ENCODE measurements at places on chromosomes 1 and 21.

DNA sequence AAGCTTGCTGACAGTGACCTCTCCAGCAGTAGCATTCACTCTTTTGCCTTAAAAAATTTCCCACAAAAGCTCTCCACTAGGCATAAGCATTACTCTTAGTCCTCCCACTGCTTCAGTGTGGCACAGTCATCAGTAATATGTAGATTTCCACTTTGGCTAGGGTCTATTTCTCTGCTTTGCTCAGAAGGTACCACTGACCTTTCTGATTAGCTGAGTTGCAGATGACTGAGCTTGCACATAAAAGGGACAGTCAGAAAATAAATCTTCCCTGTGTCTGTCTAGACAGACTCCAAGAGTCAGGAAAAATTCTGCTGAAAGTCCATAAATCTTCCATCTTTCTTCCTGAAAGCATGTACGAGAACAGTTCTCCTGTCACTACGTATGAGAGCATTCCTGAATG lies 56.6 kb upstream of the APP start:
- DNase-seq: no peak

GRCh38 chr21:44305691-44306090 lies 5.8 kb downstream of the PFKL start:
- DNase-seq: no peak

GRCh38 chr1:9097947-9098705 lies 28.7 kb upstream of the SLC2A5 start:
- DNase-seq: no peak

DNA sequence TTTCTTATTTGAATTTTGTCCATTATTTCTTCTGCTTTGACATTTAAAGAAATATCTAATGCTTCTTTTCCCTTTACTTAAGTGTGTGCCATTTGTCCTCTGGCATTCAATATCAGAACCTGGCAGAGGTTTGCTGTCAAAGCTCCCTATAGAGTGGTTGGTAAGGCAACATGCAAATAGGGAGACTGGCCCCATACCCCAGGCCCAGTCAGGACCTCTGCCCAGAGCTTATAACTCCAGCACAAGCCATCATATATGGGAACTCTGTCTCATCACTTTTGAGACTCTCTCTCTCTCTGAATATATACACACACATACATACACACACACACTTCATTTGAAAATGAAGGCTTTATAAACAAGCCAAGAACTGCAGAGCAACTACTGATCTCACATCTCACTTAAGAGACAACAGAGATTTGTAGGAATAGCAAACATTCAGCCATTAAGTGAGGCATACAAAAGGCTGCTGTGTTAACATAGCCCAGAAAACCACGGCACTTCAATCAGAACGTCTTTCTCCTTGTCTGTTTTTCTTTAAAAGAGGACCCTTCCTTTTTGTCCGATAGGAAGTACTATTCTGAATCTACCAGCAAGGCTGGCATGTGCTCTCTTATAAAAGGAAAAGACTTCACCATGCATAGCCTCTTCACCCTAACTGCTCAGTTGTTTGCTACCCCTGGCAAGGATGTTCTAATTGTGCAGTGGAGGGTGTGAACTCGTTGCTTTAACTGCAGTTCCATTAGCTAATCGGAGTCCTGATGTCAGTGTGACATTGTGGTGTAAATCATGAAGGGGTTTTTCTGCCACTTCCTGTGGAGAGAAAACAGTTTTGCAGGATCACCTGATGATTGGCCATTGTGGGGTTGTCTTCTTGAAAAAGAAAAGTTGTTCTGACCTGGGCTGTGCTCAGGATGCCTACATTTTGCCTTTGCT lies 101.7 kb downstream of the NR5A2 start:
- DNase-seq: no peak

GRCh38 chr1:86756062-86756406 lies 51.7 kb downstream of the SH3GLB1 start:
- DNase-seq: no peak

DNA sequence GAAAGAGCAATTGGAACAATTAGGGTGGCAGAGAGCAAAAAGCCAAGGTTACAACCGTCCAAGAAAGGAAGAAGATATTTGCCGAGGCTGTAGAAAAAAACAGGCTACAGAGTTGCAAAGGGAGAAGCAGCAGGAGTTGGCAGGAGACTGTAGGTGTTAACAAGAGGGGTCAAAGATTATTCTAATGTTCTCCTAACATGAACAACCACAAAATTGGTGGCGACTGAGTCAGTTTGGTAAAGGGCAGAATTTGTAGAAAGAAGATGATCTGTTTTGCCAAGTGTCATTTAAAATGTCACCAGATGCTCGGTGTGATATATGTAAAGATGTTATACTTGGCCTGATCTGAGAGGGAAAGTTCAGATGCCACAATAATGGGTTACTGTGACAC lies 401 bp upstream of the PRUNE1 start:
- no peak for DNase-seq

GRCh38 chr21:17044696-17045095 lies 468.1 kb upstream of the CXADR start:
- no peak for DNase-seq

DNA sequence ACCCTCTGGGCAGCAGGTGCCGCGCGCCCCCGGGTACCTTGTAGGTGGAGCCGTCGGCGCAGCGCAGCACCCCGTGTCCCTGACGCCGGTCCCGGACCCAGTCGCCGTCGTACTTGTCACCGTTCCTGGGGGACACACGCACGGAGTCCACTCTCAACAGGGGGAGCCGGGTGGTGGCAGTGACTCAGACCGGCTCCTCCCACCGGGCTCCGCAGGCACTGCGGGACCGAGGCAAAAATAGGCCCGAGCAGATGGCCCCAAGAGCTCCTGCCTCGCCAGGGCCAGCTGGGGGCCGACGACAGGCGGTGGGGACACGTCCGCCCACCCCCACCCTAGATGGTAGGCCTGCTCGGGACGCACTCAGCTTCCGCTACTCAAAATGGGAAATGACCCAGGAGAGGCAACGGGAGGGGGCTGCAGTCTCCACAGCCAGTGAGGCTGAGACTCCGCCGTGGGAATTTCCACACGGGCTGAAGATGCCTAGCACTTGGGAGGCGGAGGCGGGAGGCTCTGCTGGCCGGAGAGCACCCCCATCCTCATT lies 6.3 kb downstream of the MORN1 start:
- peak; percentile 82 for DNase-seq

DNA sequence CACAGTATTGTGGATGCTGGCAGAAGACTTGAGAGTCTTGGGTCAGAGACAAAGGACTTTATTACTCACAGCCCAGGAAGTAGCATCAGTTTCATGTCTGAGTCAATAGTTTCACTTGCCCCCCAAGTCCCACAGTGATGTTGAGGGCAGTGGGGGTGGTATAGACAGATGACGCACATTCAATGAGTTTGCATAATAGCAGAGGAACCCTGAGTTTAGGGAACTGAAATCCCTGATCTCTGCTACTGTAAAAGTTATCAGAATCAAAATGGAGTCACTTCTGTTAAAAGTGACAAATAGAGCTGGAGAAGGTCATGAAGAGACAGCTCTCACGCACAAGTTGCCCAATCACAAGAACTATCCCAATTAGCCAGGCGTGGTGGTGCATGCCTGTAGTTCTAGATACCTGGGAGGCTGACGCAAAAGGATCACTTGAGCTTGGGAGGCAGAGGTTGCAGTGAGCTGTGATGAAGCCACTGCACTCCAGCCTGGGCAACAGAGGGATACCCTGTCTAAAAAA lies 11.5 kb upstream of the HCRTR1 start:
- DNase-seq: no peak

DNA sequence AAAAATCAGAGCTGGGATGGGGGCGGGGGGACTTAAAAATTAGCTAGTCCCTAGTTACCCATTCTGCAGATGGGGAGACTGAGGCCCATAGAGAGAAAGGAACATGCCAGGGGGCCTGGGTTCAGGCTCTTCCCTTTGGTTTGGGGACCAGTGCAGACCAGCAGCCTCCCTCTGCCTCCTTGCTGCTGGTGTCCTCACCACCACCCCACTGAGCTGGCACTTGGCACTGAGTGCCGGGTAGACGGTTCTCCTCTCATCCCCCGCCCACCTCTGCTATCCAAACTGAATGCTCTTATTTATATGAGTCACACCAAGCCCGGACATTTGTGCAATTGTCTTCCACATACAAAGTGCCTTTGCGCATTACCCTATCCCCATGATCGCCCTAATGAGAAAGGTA lies 39.2 kb downstream of the CAMK2N1 start:
- DNase-seq: no peak

GRCh38 chr1:227466039-227466645 lies 97.2 kb upstream of the ZNF678 start:
- no peak for DNase-seq

GRCh38 chr1:50257029-50257428 lies 148.3 kb downstream of the ELAVL4 start:
- DNase-seq: no peak

- DNase-seq: no peak
Measured at GRCh38 chr21:25462517-25462971, 144.7 kb downstream of the MRPL39 start.

DNA sequence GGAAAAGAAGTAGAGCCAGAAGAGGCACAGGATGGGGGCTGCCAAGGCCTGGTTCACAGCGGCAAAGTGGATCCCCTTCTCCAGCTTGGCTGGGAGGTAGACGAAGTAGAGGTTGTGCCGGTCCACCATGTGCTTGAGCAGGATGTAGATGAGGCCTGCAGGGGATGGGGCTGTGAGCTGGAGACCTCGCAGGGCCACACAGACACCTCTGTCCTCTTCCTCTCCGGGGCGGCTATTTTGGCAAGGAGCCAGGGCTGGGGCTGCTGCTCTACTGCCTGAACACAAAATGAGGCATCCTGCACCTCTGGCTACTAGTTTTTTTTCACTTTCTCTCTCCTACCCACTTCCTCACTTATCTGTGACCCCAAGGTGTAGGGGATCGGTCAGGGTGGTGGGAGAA lies 32.3 kb downstream of the TMEM63A start:
- no peak for DNase-seq

- DNase-seq: no peak
Measured at GRCh38 chr1:221308534-221309511, 429.6 kb downstream of the HLX start.

DNA sequence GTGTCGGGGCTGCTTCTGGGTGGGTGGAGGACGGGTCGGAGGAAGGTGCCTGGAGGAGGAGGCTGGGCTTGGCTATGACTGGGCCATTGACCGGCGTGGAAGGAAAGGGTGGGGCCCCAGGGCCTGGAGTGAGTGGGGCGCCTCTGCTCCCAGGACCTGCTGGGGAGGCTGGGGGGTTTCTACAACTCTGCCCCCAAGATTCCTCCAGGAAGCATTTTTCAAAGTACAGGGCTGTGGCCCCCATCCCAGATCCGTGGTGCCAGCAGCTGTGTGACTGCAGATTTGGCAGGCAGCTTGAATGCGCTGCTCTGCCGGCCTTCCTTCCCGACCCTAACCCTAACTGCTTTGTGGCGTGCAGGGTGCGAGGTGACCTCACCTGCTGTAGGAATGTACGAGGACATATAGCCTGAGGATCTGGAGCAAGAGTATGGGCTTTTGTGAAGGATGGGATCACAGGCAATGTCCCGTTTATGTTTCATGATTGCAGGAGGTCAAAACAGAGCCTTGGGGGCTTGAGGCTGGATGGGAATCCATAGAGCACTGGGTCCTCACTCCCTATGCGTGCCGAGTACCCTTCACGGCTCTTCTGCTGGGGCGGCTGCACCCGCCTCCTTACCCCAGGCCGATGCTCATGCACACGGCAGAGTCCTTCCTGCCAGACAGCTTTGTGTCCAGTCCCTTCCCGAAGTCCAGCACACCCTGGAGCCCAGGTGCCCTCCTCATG lies 24.7 kb downstream of the TRPM2 start:
- DNase-seq: no peak

DNA sequence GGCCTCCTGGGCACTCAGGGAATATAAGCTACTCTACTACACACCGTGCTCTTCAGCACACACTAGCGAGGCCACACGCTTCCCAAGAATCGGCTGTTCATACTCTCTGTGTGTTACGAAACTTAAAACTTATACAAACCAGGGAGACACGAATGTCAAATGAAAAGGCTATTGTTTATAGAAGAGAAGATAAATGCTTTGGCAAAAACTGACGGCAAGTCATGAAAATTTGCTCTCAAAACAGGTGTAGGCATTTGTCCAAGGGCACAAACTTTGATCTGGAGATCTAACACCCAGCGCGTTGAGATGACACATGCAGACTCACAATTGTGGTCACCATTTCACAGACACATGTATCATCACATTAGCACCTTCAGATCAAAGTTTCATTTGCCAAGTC lies 46.1 kb downstream of the USP48 start:
- DNase-seq: no peak

GRCh38 chr1:72442262-72442661 lies 159.9 kb upstream of the NEGR1 start:
- DNase-seq: no peak

- DNase-seq: no peak
Measured at GRCh38 chr1:32858791-32859190, 11.9 kb downstream of the FNDC5 start.

GRCh38 chr21:37842163-37842919 lies 73.9 kb downstream of the KCNJ6 start:
- no peak for DNase-seq

DNA sequence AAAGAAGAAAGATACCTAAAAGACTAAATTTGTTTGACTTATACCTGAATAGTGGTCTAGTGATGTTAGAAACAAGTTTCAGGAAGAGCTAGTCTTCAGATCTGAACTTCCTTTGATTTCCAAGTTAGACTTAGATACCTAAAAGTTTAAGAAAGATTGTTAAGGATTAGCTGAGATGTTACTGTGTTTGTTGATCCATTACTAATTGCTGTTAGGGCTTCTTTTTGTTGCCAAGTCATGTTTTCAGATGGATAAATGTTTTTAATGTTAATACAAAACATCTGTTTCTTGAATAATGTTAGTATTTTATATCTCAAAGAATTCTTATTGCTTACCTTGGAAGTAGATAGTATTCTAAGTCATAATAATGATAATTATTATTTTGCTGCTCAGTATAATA lies 11.6 kb downstream of the GNAI3 start:
- DNase-seq: no peak

GRCh38 chr1:39927538-39927937 lies 25.8 kb upstream of the MYCL start:
- DNase-seq: no peak
